ENCODE measurements at places on chromosomes 2 and 18.

- no peak for DNase-seq
These were observed 114.4 kb downstream of the ZFP36L2 start for GRCh38 chr2:43111788-43112554.

DNA sequence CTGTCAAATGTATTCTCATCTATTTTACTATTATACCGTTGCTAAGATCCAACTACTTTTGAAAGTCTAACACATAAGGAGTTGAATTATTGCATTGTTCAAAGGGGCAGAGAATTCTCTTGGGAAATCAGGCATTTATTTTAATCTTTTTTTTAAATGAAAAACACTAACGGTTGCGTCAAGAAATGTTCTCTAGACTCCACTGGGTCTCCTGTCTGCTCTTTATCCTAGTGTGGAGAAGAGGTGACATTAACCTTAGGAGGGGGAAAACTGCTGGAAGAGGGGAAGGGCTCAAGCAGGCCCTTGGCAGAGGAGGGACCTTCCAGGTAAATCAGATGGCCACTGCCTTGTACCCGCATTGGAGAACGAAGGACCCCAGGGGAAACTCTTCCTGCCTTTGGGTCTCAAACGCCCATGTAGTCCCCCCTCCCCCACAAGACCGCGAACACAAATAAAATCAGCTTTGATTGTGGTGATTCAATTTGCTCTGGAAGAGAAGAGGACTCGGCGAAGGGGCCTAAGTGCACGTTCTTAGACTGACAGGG is 1.1 kb upstream of the APCDD1 start:
- no peak for DNase-seq

- no peak for DNase-seq
These were observed 67.3 kb downstream of the LIPG start for GRCh38 chr18:49628881-49629795.

DNA sequence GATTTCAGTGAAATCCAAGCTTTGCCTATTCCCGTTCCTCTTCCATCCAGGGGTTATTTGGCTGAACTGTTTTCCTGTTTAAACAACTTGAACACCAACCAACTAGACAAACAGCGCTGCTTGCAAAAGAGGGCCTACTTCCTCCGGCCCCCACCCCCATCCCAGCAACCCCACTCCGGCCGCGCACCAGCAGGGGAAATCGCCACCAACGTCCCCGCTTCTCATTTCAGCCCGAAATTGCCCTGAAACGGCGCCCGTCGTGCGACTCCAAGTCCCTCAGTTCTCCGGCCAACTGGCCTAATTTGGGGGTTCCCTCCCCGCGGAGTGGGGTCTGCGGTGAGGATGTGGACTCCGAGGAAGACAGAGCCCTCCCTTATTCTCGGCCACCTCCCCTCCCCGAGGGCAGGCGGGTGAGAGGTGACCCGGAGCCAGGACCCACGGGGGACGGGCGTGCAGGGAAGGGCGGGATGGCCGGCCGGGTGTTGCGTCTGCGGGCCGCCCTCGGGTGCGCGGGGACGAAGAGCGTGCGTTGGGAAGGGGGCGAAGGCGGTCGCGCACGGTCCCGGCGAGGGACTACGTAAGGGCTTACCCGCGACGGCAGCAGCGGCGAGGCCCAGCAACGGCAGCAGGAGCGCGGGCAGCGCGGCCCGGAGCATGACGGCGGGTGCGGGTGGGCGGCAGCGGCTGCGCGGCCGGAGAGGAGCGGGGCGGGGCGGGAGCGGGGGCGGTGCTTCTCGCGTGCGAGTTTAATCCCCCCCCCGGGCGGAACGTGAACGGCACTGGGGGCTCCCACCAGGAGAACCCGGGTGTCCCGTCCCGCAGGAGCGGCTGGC is at the start of gene CD302:
TSS of gene CD302 (minus strand) at position 666 of the 833 bp plus-strand sequence. CDS start at position 656, 10 bp downstream.
- no peak for DNase-seq

DNA sequence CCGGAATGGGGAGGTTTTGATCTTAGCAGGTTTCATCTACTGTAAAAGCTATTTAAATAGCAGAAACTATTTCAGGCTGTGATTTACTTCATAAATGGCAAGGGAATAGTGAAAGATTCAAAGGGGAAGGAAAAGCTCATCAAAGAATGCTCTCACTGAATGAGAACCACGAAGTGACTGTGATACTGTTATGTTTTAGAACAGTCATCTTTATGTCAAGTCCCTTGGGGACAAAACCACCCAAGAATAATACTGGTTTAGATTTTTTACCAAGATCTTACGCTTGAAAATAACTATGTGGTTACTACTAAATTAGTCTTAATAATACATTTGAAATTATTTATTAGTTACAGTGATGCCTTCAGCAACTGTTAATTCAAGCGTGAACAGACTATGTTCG is 28.1 kb downstream of the FARSB start:
- DNase-seq = no peak
